Occipital lobe (tissue), 3 donors: ENCODE measurements at places on chromosomes 6 and 20.
A peak's percentile ranks its signal among the peaks of the same experiment; 100 is the strongest.

DNA sequence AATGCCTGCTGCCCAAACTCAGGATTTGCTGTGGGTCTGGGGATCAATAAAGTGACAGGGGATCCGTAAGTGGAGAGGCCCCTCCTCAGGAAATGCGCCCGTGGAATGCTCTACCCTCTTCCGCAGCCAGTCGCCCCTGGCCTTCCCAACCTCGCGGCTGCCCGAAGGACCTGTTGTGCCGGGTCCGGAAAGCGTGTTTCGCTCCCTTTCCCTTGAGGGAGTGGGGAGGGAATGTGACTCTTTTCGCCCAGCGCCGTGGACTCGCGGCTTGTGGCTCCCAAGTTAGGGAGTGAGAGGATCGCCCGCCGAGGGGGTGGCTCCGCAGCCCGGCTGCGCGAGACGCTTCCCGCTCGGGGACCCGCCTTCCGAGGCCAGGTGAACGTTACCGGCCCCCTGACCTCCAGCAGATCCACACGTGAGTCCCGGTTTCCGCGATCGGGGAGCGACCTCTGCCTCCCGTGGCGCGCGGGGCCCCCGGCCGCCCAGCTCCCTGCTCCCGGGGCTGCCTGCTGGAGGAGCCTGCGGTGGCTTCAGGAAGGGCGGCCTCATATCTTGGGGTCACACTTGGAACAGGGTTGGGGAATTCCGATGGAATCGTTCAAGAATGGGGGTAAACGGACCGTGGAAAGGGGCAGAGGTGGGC, 666 bp downstream of the TPD52L1 start:
- no peak for DNase-seq

GRCh38 chr20:41087777-41088176, 49.6 kb upstream of the PLCG1 start:
- no peak for DNase-seq

DNA sequence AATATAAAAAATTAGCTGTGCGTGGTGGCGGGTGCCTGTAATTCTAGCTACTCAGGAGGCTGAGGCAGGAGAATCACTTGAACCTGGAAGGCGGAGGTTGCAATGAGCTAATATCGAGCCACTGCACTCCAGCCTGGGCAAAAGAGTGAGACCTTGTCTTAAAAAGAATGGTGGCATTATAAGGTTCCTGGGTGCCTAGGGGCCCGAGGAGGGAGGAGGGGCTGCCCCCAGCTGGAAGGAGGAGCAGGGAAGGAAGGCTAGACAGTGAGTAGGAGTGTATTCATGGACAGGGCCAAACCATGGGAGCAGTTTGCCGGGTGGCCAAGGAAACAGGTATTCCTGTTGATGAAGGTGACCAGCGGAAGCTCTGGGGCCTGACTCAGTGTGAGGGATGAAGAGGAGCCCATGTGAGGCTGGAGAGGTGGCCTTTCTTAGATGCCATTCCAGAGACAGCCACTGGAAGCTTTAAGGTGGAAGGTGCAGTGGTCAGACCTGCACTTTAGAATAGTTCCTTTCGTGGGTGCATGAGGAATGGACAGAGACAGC, 24.2 kb downstream of the MANBAL start:
- no peak for DNase-seq

- DNase-seq: no peak
Observed at GRCh38 chr20:63424613-63425012, 47.8 kb downstream of the KCNQ2 start.

DNA sequence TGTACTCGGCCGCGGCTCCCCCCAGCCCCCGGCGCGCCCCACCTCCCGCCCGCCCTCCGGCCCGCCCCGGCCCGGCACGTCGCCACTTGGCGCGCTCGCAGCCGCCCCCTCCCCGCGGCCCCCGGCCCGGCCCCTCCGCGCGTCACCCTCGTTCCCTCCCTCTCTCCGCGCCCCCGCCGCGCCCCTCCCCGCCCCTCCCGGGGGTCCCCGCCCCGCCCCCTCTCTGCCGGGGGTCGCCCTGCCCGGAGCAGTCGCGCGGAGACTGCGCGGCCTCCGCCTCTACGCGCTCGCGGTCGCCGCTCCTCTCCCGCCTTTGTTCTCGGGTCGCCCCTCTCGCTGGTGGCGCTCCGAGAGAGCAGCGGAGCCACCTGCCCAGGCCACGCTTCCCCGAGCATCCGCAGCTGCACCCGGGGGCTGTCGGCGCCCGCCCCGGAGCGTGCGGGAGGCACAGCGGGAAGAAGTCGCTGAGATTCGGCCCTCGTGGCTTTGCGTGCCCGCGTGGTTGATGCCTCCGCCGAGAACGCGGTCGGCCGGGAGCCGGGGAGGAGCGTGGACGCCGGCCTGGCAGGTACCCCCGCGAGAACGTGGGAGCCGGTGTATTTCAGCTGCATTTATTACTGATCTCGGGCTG, at the start of gene PHF10:
Gene PHF10 (minus strand): TSS at position 7 of the 631 bp plus-strand sequence. CDS start 569 bp downstream, outside the sequence.
- DNase-seq: peak; percentile 63

GRCh38 chr6:11606332-11606731, 68.8 kb downstream of the TMEM170B start:
- DNase-seq: peak; percentile 7

DNA sequence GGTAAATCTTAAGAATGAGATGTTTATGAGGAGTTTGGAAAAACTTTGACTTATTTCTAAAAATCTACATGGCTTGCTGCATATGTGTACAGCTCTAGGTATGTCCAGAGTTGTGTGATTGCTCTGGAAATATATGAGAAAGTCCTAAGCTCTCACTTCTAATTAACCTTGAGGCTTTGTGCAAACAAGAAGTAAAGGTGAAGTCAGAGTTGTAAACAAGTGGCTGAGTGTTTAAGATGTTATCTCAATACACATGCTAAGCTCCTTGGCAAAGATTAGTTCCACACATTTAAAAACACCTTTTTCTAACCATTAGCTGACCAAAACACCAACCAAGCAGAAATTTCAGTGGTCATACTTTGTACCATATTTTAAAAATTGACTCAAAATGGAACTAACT, 684.2 kb downstream of the HTR1B start:
- no peak for DNase-seq

- no peak for DNase-seq
Observed at GRCh38 chr6:120290964-120291363, 941.4 kb upstream of the MAN1A1 start.

GRCh38 chr20:555976-556385, 12.4 kb upstream of the CSNK2A1 start:
- DNase-seq: no peak
